ENCODE measurements at places on chromosomes 4 and X. TPM values are rescaled to one million over a fixed set of nuclear protein-coding genes. Genes with fewer than 3 reads are reported as not detected.

CHM gene
- 18.6 TPM for total RNA-seq

VCX3A gene
- not detected for total RNA-seq

KDR gene
- 33.7 TPM for total RNA-seq

RASL11B gene
- total RNA-seq = 0.28 TPM

CSAG2 gene
- total RNA-seq = not detected

TRPC5OS gene
- total RNA-seq = not detected

F9 gene
- total RNA-seq = not detected

NDNF gene
- total RNA-seq = 0.56 TPM

GAGE12J gene
- not detected for total RNA-seq

HSD17B13 gene
- under 0.01 TPM for total RNA-seq

SYN1 gene
- total RNA-seq = 0.28 TPM

AADAT gene
- total RNA-seq = 2.0 TPM

ZCCHC12 gene
- total RNA-seq = under 0.01 TPM

PLP2 gene
- total RNA-seq = 15.1 TPM

PLAC8 gene
- total RNA-seq = 0.28 TPM

CCDC120 gene
- total RNA-seq = 0.19 TPM

MAGED4 gene
- total RNA-seq = 18.6 TPM

CWH43 gene
- not detected for total RNA-seq

CCDC110 gene
- total RNA-seq = 2.3 TPM

FAM156A gene
- 20.9 TPM for total RNA-seq

MAGEA1 gene
- total RNA-seq = not detected

USP27X gene
- total RNA-seq = 2.5 TPM

NR0B1 gene
- total RNA-seq = not detected

MAGEB1 gene
- total RNA-seq = not detected

DGAT2L6 gene
- not detected for total RNA-seq

MAGEC2 gene
- total RNA-seq = 0.28 TPM

WDFY3 gene
- 78.6 TPM for total RNA-seq

CT83 gene
- not detected for total RNA-seq

MGARP gene
- total RNA-seq = 59.0 TPM

C4orf36 gene
- total RNA-seq = under 0.01 TPM

POLN gene
- 6.2 TPM for total RNA-seq

CT45A5 gene
- total RNA-seq = not detected

IL3RA gene
- 0.19 TPM for total RNA-seq

P2RY4 gene
- total RNA-seq = not detected

APLN gene
- total RNA-seq = 14.9 TPM

RASSF6 gene
- total RNA-seq = under 0.01 TPM

F8 gene
- 7.9 TPM for total RNA-seq

HNRNPDL gene
- total RNA-seq = 130 TPM

GLRA2 gene
- not detected for total RNA-seq

PRR32 gene
- not detected for total RNA-seq

TASL gene
- not detected for total RNA-seq

BEX2 gene
- total RNA-seq = 0.19 TPM

DCAF8L2 gene
- not detected for total RNA-seq
